ENCODE measurements at places on chromosomes 2 and 18. TPM values are rescaled to one million over a fixed set of nuclear protein-coding genes. Genes with fewer than 3 reads are reported as not detected.

DNA sequence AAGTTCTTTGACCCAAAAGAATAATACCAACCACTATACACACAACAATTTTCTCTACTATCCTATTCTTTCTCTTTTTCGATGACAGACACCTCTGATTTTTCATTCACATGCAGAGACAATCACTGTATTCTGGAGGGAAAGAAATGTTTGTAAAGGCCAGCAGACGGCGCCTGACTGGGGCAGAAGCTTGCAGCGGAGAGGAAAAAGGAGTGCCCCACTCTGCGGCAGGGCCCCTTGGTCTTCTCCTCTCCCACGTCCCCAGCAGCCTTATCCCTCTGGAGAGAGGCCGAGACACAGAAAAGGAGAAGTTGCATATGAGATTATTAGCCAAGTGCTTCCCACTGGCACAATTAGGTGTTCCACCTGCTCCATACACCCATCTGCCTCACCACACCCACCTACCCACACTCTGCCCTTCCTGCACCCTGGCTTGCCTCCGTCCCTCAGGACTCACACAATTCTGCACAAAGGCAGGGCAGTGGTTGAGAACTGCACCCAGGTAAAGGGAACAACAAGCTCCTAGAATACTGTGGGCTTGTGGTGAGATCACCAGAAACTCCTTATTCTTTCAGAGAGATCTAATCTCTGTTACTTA is 687.3 kb downstream of the NRXN1 start:
- DNase-seq = no peak

POTEE gene
- total RNA-seq = 0.12 TPM

GRCh38 chr2:235588750-235589149 is 94.9 kb downstream of the AGAP1 start:
- DNase-seq = no peak

GRCh38 chr18:53056064-53056463 is 716.1 kb downstream of the DCC start:
- no peak for DNase-seq

DNA sequence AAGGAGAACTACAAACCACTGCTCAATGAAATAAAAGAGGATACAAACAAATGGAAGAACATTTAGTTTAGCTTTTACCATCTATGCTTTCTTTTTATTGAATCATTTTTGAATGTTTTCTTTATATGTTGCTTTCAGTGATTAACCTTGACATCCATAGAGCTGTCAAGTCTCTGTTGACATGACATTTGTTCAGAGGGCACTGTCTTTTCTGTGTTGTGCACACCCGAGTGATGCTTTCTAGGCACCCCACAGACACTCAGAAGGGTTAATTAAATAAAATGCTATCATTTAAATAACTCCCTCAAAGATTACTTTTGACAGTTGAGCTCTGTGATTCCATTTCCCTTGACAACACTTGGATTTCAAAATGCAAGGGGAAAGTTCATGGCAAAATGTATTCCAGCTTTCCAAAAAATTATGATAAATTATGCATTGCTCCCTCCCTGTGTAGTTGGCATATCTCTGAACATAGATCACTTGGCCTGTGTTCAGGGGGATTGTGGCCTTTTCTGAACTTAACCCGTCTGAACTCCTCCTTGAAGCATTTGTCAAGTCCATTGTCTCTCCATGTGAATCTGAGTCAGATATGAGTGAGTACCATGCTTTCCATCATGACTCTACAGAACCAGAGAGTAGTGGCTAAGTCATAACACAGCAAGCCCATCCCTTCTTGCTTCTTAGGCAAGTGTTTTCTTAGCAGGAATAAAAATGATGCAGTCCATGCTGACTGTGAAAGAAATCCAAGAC is 372.6 kb downstream of the RPRM start:
- DNase-seq = no peak

All from left colon (tissue), 2 donors.